ENCODE measurements at places on chromosomes 4 and X.

DNA sequence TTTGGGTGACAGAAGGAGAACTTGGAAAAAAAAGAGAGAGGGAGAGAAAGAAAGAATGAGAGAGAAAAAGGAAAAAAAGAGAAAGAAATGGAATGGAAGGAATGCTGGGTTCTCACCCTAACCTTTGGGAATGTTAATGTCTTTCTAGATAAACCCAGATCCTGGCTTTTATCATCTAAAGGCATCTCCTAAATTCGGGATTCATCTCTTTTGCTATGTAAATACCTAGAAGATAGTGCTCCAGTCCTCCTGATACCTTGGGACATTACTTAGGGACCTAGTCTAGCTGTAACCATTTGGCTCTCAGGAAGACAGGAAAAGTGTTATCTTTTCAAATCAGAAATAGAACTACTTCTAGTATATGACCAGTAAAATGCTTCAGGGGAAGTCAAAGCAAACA is 15.8 kb upstream of the SPCS3 start:
- no peak for DNase-seq

DNA sequence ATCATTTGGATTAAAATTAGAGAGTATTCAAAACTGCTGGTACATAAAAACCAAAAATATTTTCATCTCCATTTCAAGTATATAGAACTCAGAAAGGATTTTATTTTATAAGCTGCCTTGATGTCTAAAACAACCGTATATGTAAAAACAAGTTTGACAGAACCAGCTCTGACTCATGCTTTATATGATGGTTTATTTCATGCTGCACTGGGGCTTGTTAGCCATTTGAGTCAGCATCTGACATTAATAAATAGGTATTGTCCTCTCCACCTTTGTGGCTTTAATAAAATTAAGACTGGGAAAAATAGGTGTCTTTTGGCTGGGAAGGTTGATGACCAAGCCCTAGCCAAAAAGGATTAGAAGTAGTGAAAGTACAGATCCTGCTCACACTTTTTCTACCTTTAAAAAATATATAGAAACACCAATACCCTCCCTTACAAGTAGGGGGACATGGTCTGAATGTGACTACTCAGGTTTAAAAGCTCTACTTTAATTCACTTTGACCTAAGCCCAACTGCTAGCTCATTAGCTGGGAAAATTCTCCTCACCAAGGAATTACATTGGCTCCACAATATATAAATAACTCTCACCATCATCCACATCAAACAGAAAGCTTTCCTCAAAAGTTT is 228.1 kb downstream of the ADAMTS3 start:
- no peak for DNase-seq

- DNase-seq: no peak
These were observed 84.5 kb upstream of the UXT start for GRCh38 chrX:47743504-47743903.

GRCh38 chr4:16785793-16786527 is 112.5 kb downstream of the LDB2 start:
- DNase-seq: no peak

- no peak for DNase-seq
These were observed 125.8 kb upstream of the EDNRA start for GRCh38 chr4:147355032-147355656.

- DNase-seq: no peak
These were observed 554.1 kb upstream of the MAGEB2 start for GRCh38 chrX:29661290-29661689.

DNA sequence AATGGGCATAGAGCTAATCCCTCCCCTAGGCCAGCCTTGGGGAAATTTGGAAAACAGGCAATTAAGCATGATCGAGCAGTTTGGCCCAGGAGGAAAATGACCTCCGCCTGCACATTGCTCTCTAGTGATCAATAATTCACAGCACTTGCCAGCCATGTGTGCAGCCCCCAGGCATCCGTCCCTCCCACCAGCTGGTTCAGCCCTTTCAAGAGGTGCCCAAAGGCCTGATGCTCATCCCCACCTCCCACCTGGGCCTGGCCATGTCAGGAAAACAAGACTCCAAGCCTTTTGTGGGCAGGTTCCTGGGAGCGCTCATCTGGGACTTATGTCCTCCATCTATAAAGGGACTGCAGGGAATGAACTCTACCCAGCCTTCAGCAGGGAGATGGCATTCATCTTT is 17.5 kb upstream of the PPP2R2C start:
- DNase-seq: no peak

- no peak for DNase-seq
These were observed 35.7 kb downstream of the MAGEB17 start for GRCh38 chrX:16202943-16203342.

GRCh38 chrX:150456466-150456865 is 93.3 kb downstream of the MAMLD1 start:
- no peak for DNase-seq

- DNase-seq: no peak
These were observed 77.0 kb upstream of the STX18 start for GRCh38 chr4:4618847-4619246.

GRCh38 chr4:101022151-101023024 is 324.9 kb downstream of the PPP3CA start:
- no peak for DNase-seq

GRCh38 chr4:52057196-52057595 is 6.1 kb downstream of the SPATA18 start:
- DNase-seq: no peak

- no peak for DNase-seq
These were observed 302.9 kb upstream of the EPHA5 start for GRCh38 chr4:65973186-65973585.

DNA sequence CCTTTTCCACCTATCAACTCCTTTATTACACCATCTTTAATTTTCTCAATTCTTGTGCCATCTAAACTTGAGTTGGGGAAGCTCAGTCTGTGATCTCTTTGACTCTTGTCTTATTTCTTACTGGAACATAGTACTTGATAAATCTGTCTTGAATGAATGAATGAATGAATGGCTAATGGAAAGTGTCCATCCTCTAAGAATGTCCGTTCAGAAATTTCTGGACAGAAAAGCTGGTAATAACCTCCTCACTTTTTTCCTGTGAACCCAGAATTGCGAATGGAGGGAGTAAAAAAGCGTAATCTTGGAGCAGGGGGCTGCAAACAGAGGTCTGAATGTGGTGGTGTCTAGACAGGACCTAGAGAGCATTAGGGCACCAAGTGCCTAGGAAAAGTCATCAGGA is 9.4 kb upstream of the CLTRN start:
- no peak for DNase-seq

- DNase-seq: no peak
These were observed 1052.5 kb upstream of the LCORL start for GRCh38 chr4:19074036-19074435.

DNA sequence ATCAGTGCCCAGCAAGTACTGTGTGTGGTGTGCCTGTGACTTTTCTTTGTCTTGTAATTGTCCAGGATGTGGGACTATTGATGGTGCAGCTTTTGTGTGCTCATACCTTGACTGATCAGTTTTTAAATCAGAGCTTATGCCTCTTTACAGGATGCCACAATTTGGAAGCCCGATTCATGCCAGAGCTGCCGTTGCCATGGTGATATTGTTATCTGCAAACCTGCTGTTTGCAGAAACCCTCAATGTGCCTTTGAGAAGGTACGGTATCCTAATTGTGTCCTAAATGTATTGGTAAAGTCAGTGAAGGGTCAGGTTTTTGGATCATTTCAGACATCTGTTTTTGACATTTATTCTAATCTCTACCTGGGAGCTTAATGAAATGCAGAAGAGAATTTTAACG is 180.2 kb downstream of the FRAS1 start:
- DNase-seq: no peak

DNA sequence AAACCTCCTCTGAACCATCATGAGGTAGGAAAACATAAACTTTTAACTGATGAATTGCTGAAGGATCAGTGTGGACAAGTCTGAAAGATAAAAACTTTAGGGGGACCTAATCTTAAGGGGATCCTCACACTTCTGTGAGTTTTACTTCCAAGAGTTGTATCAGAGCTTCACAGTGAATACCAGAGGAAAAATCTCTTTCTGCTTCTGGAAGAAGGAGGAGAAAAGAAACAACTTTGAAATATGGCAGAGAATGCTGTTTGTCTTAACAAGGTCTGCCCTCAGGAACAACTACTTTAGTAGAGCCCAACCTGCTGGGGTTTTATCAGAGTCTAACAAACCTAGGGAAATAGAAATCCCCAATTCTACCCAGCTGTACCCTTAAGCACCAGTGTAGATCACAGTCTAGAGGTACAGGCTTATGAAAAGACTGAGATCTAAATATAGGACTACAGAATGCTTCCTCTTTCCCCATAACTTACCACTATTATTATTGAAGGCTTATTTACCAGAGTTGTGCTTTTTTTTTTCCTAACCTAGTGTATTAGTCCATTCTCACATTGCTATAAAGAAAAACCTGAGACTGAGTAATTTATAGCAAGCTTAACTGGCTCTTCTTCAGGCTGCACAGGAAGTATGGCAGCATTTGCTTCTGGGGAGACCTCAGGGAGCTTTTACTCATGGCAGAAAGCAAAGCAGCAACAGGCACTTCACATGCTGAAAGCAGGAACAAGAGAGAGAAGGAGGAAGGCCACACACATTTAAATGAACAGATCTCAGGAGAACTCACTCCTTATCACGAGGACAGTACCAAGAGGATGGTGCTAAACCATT is 167.9 kb downstream of the CAMK2D start:
- DNase-seq: no peak

DNA sequence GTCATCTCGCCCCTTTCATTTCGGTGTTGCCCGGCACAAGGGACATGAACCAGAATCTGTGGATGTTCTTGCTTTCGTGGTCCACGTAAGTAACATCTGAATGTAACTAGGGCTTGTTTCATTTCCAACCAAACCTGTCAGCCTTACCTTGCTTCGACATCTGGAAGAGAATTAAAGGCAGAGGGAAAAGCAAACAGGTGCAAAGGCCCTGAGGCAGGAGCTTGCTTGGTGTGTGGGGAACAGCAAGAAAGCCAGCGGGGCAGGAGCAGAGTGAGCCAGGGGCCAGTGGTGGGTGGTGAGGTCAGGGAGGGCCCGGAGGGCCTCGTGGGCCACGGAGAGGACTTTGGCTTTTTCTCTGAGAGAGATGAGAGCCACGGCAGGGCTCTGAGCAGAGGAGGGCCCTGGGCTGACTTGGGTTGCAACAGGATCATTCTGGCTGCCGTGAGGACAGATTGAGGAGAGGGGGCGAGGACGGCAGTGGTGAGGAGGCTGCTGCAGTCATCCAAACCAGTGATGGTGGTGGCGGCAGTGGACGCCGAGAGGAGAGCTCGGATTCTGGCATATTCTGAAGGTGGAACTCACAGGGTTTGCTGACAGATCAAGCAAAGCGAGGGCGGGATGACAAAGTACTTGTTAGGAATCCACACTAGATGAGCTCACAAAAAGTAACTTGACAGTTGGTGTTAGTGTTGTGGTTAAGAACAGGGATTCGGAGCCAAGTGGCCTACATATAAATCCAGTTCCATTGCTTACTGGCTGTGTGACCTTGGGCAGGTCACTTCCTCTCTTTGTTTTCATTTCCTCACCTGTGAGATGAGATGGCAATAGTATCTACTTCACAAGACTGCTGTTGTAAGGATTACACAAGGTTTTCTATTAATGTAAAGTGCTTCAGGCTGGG is 6.8 kb upstream of the WDR13 start:
- DNase-seq: no peak

DNA sequence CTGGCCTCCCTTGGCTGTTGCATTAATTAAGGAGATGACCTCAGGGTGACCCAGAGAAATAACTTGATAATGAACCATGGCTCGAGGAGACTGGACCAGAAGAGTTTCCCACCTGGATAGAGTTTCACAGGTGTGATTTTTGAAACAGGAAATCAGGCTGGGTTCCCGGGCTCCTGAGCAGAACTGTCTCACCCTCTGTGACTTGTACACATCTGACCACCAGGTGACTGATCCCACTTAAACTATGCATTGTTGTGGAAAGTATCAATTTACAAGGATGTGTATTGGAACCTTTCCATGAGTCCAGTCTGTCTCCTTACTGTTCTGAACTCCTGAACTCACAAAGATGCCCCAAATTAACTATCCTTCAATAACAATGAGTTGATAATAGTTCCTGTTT is 220.3 kb downstream of the PTTG2 start:
- DNase-seq: no peak

DNA sequence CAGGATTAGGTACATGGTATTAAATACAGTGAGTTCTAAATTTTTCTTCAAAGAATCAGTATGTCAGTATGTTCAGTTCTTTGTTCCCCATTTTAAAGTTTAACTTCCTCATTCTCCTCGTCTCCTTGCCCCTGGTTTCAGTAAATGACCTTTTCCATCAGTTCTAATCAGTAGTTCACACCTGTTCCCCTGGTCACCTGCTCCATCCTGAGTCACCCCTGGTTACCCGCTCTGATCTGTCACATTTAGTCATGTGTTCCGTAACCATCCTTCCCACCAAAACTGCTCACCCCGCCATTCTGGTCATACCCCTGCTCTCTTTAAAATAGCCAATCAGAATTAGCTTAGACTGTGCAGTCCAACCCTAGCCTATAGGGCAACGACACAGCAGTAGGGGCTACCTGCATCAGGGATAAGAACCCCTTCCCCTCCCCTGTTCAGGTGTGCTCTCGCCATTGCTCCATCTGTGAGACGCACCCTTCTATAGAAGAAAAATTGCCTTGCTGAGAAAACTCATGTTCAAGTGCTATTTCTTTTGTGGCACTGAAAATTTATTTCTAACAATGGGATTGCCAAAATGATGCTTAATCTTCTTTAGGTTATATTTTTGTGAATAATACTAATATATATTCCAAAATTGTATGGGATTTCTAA is 181.3 kb downstream of the OR13H1 start:
- DNase-seq: no peak

Measured in NCI-H774 (cell line).